ENCODE measurements at places on chromosomes 11 and 22. TPM values are rescaled to one million over a fixed set of nuclear protein-coding genes. Genes with fewer than 3 reads are reported as not detected.

DNA sequence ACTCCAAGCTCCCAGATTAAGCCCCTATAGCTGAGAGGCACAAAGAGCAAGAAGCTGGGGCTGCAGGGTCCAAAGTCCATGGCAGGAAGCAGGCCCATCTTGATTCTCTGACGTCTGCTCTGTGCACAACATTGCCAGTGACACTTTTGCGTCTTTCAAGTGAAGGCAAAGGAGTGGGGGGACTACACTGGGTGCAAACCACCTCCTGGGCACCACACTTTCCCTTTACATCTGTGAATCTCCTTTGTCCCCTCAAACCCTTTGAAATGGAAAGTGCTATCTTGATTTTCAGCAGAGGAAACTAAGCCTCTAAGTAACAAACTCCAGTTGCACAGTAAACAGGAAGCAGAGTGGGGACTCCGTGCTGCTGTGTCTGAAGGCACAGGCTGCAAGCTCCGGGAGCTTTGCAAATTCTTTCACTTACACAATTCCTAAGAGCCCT, 428.0 kb downstream of the LARGE1 start:
- no peaks in the 10 kb centered on the region for H3K36me3 ChIP-seq
- no peaks in the 10 kb centered on the region for H3K27me3 ChIP-seq
- peaks cover 4% of the 10 kb centered on the region for H3K4me1 ChIP-seq

- DNase-seq: no peak
- no peak overlapping the region for H3K4me3 ChIP-seq
- H3K27me3 ChIP-seq: no peaks in the 10 kb centered on the region
- peaks cover 9% of the 10 kb centered on the region for H3K4me1 ChIP-seq
Observed at GRCh38 chr11:47514825-47515647, 37.9 kb downstream of the CELF1 start.

DNA sequence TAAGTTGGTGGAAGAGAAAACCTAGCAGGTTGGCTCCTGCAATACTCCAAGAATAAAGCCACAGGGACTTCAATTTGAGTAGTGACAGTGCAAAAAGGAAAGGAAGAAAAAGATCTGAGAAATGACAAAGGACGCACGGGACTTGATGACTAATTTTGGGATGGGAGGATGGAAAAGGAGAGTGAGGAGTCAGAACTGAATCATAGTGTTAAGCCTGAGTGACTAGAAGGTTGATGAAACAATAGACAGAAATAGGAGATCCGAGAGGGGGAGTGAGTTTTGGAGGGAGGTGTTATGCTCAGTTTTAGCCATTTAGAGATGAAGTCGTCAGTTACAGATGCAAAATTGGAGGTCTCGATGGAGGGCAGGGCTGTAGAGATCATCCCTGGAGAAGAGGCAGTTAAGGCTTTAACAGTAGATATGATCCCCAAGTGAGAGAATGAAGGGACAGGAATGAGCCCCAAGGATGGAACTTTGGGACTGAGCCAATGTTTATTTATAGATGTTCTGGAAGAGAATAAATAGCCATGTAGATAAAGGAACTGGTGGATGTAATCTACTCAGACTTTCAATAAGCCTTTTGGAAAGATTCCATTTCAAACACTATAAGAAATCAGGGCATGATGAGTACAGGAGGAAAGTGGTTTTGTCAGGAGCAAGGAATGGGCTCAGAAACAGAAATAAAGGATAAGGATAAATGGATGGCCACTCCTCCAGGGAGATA, 108.9 kb upstream of the NCAM1 start:
- no peaks in the 10 kb centered on the region for H3K4me1 ChIP-seq
- no peak overlapping the region for H3K4me3 ChIP-seq
- no peaks in the 10 kb centered on the region for H3K27me3 ChIP-seq
- no peak for DNase-seq

DNA sequence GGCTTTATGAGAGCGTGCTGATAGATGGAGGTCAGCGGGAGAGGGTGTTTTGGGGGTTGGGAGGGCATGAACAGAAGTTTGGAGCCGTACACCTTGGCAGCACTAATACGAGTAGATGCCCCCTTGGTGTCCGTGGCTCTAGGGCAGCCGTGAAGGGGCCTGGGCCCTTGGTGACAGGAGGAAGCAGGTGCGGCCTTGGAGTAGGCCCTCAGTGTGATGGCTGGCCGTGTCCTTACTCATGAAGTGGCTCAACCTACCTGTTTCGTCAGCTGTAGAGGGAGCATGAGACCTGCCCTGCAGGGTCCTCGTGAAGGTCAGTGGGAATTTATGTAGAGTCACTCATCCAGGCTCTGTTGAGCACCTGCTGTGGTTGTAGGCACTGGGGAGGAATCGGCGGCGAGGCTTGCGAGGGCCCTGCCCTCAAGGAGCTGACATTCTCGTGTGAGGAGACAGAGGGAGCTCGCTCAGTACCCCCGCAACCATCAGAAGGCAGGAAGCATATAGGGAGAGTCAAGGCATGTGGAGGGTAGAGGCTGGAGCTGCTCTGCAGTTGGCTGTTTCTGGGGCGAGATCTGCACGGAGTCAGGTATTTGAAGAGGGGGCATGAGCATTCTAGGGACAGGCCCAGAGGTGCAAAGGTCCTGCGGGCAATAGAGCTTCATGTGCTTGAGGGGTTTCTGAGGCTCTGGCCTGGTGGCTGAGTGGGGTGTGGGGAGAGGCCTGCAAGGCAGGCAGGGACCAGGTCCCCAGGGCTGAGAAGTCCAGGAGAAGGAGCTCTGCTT, 39.6 kb downstream of the TBC1D22A start:
- DNase-seq: no peak
- peaks cover 20% of the 10 kb centered on the region for H3K36me3 ChIP-seq
- H3K4me1 ChIP-seq: peaks cover 19% of the 10 kb centered on the region
- no peak overlapping the region for H3K4me3 ChIP-seq
- no peaks in the 10 kb centered on the region for H3K27me3 ChIP-seq
- no peak overlapping the region for H3K27ac ChIP-seq

The SERHL2 gene
- total RNA-seq: 3.1 TPM

The CRYBB2 gene
- total RNA-seq: not detected

The GLYATL2 gene
- total RNA-seq: not detected

DNA sequence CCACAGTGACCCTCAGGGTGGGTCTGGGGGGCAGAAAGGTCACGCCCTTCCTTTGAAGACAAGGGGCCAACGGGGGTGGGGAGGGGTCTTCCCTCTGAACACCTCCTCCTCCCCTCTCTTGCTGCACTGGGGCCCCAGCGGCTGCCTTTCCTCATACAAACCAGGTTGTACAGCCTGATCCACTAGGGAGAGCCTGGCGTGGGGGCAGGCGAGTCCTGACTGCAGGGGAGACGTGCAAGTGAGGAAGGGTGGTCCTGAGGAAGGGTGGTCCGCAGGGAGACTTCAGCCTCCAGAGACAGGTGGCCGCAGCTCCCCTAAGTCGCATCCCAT, 43.6 kb upstream of the LINC01488 start:
- no peak overlapping the region for H3K27ac ChIP-seq
- no peaks in the 10 kb centered on the region for H3K4me1 ChIP-seq
- H3K27me3 ChIP-seq: no peaks in the 10 kb centered on the region
- H3K36me3 ChIP-seq: no peaks in the 10 kb centered on the region
- DNase-seq: no peak

DNA sequence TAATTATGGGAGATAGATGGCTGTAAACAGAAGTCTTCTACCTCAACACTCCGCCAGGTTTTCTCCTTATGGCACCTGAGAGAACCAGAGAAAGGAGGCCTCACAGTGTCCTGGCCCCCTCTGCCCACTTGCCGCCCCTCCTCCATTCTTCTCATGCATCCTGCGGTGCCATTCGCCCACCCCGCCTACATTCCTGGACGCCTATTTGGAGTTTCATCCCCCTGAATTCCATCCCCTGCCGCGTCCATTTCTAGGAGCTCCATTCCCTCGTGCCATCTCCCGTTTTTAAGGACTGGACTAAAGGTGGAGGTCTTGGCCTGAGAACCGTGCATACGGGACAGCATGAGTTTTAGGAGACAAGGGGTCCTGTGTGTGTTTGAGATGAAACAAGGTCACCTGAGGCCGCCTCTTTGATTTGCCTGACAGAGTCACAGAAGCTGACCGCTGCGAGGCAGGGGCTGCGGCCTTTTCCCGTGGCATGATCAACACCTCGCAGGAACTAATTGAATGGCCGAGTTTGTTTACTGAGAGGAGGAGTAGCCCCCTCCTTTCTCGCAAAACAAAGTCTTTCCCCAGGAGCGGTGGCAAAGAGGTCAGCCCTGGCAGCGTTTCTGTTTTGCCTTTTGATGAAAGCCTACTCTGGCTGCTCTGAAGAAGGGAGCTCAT, 246.2 kb downstream of the ST3GAL4 start:
- no peak overlapping the region for H3K27ac ChIP-seq
- H3K4me3 ChIP-seq: no peak overlapping the region
- H3K36me3 ChIP-seq: no peaks in the 10 kb centered on the region
- H3K27me3 ChIP-seq: no peaks in the 10 kb centered on the region
- H3K4me1 ChIP-seq: no peaks in the 10 kb centered on the region

- no peaks in the 10 kb centered on the region for H3K27me3 ChIP-seq
- no peak for DNase-seq
- H3K4me1 ChIP-seq: no peaks in the 10 kb centered on the region
- H3K27ac ChIP-seq: no peak overlapping the region
- no peak overlapping the region for H3K4me3 ChIP-seq
Observed at GRCh38 chr11:134581121-134581626, 169.1 kb upstream of the B3GAT1 start.

The FBLN1 gene
- 105 TPM for total RNA-seq

DNA sequence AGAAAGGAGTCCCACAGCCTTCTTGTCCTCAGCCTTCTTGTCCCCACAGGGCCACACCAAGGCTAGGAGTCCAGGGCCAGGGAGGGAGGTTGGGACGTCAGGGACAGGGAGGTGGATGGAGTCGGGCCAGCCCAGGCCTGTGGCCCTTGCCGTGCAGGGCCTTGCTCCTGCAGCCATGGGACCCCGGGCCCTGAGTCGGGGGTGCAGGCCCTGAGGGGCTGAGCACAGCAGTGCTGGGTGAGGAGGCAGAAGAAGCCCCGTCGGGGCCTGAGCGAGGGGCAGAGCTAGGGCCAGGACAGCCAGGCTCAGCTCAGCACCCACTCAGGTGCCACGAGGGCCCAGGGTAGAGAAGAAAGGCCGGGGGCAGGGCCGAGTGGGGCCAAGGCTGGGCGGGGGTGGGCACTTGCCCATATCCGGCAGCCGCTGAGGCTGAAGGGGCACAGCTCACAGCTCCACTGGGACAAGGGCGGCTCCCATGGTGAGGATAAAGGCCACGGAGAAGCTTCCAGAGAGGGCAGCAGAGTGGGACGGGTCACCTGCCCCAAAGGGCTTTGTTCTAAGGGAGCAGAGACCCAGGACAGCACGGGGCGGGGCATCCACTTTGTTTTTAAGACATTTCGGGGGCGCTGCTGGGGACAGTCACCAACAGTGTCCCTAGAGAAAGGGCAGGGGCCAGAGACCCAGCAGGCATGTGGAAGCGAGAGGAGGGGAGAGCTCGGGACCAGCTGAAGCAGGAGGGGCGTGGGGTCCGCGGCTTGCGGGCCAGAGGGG, 3.6 kb downstream of the MLC1 start:
- DNase-seq: no peak
- no peaks in the 10 kb centered on the region for H3K4me1 ChIP-seq
- H3K4me3 ChIP-seq: no peak overlapping the region
- H3K36me3 ChIP-seq: no peaks in the 10 kb centered on the region
- no peaks in the 10 kb centered on the region for H3K27me3 ChIP-seq

The OR8B8 gene
- total RNA-seq: not detected

DNA sequence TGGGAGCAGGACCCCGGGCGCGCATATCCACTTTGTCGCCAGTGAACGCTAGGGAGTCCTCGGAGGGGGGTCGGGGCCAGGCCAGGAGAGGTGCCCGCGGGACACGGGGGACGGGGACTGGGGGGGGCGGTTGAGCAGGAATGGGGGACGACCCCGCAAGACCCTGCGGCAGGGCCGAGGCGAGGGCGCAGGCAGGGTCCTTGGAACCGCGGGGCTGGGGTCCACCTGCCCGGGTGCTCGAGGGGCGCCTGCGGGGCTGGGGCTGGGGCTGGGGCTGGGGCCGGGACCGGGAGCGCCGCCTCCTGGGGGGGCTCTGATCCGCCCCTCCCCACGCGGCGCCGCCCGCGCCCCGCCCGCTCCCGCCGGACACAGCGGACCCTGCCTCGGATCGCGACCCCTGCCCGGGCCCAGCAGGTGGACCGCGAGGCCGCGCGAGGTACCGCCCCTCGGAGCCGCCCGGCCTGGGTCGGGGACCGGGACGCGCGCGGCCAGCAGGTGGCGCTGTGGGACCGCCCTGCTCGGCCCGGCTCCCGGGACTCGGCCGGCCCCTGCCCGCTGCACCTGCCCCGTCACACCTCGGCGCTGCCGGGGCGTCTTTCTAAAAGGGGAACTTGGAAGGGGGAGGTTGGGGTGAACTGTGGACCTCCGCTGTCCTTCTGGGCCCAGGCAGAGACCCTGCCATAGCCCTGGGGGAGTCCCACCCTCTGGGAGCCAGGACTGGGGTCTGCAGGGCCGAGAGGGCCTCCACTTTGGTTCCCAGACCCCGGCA, 11.0 kb downstream of the CRELD2 start:
- no peaks in the 10 kb centered on the region for H3K36me3 ChIP-seq
- no peak overlapping the region for H3K27ac ChIP-seq
- peak; percentile 53 for DNase-seq
- H3K4me1 ChIP-seq: no peaks in the 10 kb centered on the region

DNA sequence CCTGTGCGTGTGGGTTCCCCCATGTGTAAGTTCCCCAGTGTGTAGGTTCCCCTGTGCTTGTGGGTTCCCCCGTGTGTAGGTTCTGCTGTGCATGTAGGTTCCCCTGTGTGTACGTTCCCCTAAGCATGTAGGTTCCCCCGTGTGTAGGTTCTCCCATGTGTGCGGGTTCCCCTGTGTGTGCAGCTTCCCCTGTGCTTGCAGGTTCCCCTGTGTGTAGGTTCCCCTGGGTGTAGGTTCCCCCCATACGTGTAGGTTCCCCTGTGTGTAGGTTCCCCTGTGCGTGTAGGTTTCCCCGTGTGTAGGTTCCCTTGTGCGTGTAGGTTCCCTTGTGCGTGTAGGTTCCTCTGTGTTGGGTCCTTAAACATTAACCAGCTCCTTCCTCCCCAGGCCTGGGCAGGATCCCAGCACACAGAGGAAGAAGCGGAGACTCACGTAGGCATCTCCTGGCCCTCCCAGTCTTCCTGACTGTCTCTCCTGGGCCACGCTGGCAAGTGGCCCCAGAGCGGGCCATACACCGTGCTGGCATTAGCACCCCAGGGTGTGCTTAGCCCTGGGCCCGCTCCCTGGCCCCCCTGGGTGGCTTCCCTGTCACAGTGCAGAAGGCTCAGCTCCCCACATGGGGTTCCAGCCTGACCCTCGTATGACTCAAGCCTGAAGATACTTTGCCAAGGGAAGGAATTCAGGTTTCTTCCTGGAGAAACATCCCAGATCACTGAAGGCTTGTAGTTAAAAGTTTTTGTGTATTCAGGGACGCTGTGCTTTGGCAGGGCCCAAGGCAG, 2.8 kb upstream of the GRAMD4 start:
- no peaks in the 10 kb centered on the region for H3K27me3 ChIP-seq
- no peaks in the 10 kb centered on the region for H3K4me1 ChIP-seq
- H3K4me3 ChIP-seq: no peak overlapping the region
- DNase-seq: no peak

GRCh38 chr11:79430280-79430679, 10.6 kb downstream of the TENM4 start:
- no peaks in the 10 kb centered on the region for H3K4me1 ChIP-seq
- H3K27me3 ChIP-seq: no peaks in the 10 kb centered on the region
- H3K4me3 ChIP-seq: no peak overlapping the region
- H3K36me3 ChIP-seq: no peaks in the 10 kb centered on the region
- DNase-seq: no peak

- no peak overlapping the region for H3K27ac ChIP-seq
- DNase-seq: no peak
- H3K36me3 ChIP-seq: no peaks in the 10 kb centered on the region
- no peaks in the 10 kb centered on the region for H3K4me1 ChIP-seq
- no peak overlapping the region for H3K4me3 ChIP-seq
- no peaks in the 10 kb centered on the region for H3K27me3 ChIP-seq
Observed at GRCh38 chr11:69834251-69834650, 15.0 kb upstream of the FGF3 start.

GRCh38 chr11:15720460-15720859, 605.7 kb downstream of the INSC start:
- DNase-seq: no peak
- no peaks in the 10 kb centered on the region for H3K4me1 ChIP-seq
- no peak overlapping the region for H3K4me3 ChIP-seq

The SMDT1 gene
- total RNA-seq: 113 TPM
